Nasal cavity respiratory epithelium epithelial cell of viscerocranial mucosa (primary cell): ENCODE measurements at places on chromosomes 7 and 10. TPM values are rescaled to one million over a fixed set of nuclear protein-coding genes. Genes with fewer than 3 reads are reported as not detected.

The CALHM3 gene
- not detected in 2 replicates for total RNA-seq

The FEZF1 gene
- under 0.01 TPM in 1 of 2 replicates, not detected in the other for total RNA-seq

The SPDYE6 gene
- total RNA-seq, result not detected in 2 replicates

The OR2A1 gene
- not detected in 2 replicates for total RNA-seq

The PNLIPRP2 gene
- not detected in 2 replicates for total RNA-seq

The MAP3K8 gene
- total RNA-seq, result 3.1 and 7.9 TPM in 2 replicates

The VWA2 gene
- total RNA-seq, result 2.7 and 4.7 TPM in 2 replicates

The STEAP4 gene
- total RNA-seq, result 2.4 and 3.1 TPM in 2 replicates

The OR6V1 gene
- not detected in 2 replicates for total RNA-seq

The MYH16 gene
- total RNA-seq, result under 0.01 and 0.36 TPM in 2 replicates

The VAX1 gene
- under 0.01 TPM in 1 of 2 replicates, not detected in the other for total RNA-seq

The ADAMTS14 gene
- total RNA-seq, result 0.14 and 0.68 TPM in 2 replicates

The UCMA gene
- total RNA-seq, result not detected in 2 replicates

The VSTM2A gene
- not detected in 2 replicates for total RNA-seq
